ENCODE measurements at places on chromosomes 11 and 22.

GRCh38 chr11:59510941-59511589 lies at the start of gene OR4D9:
OR4D9 (plus strand) TSS chr11:59511539; CDS start chr11:59514913, 3,374 bp downstream.
- no peak for DNase-seq

- DNase-seq = peak; percentile 89
These were observed 19.1 kb downstream of the SYT13 start for GRCh38 chr11:45267052-45267451.

- peak; percentile 69 for DNase-seq
These were observed 53.0 kb downstream of the SIK3 start for GRCh38 chr11:117045196-117045595.

DNA sequence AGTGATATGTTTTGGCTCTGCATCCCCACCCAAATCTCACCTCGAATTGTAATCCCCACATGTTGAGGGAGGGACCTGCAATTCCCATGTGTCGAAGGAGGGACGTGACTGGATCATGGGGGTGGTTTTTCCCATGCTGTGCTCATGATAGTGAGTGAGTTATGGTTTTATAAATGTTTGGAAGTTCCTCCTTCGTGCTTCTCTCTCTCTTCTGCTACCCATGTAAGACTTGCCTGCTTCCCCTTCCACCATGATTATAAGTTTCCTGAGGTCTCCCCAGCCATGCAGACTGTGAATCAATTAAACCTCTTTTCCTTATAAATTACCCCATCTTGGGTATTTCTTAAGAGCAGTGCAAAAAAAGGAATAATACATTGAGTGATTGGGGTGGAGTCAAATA lies 7.3 kb upstream of the CEP295 start:
- no peak for DNase-seq

DNA sequence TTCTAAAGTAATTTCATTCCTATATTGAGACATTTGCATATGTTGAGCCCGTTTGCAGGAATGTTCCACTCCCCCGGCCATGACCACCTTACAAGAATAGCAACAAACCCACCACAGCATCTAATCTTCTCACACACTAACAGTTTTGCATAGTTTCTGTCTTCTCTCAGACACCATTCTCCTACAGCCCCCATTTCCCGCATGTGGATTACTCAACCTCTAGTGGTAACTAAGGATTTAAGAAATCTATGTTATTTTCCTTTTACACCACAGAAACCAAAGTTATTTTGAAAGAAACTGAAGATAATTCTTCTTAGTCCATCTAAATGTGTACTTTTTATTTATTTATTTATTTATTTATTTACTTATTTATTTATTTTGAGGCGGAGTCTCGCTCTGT lies 2.3 kb downstream of the MS4A4E start:
- no peak for DNase-seq

DNA sequence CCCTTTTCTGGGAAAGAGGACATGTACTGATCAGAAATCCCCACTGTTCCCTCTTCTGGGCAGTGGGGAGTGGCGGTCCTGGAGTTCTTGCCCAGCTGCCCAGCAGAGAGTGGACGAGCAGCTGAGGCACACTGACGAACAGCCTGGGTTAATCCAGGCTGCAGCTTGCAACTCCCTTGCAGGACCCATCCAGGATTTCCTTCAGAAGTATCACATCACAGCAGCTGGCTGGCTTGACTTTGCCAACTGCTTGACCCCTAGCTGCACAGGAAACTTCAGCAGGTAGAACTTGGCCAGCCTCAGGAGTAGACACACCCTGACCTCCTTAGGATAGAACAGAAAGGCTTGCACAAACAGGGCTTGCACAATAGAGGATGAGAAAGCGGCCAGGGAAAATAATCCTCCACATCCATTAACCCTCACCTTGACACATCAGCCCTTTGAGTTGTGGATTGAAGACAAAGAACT lies 27.9 kb upstream of the FZD4 start:
- no peak for DNase-seq

GRCh38 chr11:123580557-123581275 lies 73.7 kb downstream of the SCN3B start:
- DNase-seq = peak; percentile 75

- DNase-seq = no peak
These were observed 2.1 kb downstream of the CD3D start for GRCh38 chr11:118340449-118340848.

GRCh38 chr22:26585104-26585790 lies 4.7 kb downstream of the TPST2 start:
- no peak for DNase-seq

DNA sequence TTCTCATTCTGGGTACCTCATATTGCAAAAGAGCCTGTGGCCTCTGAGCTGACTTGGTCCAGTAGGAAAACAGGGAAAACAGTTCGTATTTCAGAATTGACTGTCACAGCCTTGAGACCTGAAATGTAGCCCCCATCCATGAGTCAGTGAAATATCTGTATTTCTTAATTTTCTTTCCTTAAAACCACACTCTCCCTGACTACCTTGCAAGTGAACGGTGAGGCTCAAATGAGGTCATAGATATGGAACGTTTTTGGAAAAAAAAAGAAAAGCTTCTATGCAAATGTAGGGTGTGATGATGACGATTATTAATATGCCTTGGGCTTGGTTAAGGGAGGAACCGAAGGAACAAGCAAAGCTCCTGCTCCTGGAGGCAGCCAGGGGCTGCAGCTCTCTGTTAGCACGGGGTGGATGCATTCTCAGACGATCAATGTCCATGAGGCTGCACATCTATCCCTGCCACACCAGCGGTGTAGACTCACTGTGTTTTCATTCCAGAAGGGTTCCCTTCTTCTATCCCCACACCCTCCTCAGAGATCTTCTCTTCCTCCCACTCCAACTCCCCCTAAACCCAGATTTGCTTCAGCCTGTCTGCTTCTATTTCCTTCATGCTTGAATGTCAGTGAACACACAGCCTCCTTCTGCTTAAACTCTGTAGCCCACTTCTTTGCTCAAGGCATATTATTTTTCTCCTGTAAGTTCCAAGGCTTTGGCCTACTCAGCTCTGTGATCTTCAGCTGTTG lies 29.2 kb upstream of the SCN3B start:
- no peak for DNase-seq

GRCh38 chr11:45423475-45424120 lies 137.5 kb upstream of the SYT13 start:
- DNase-seq = no peak

- DNase-seq = no peak
These were observed 166.8 kb downstream of the MYO18B start for GRCh38 chr22:25908755-25909154.

DNA sequence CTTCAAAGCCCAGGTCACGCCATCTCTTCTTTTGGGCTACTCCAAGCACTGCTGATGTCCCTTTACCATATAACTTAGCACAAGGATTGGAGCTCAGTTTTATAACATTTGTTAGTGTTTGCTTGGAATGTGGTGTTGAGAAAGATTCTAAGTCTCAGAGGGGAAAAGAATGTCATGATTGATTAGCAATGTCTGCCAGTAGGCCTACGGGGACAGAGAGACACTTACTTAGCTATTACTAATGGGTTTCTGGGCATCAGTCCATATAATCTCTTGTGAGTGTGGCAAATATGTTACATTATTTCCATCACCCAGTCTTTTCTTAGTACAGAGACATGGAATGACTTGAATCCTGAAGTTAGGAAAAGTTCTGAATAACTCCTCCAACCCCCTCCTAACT lies 75.4 kb upstream of the FSHB start:
- no peak for DNase-seq

DNA sequence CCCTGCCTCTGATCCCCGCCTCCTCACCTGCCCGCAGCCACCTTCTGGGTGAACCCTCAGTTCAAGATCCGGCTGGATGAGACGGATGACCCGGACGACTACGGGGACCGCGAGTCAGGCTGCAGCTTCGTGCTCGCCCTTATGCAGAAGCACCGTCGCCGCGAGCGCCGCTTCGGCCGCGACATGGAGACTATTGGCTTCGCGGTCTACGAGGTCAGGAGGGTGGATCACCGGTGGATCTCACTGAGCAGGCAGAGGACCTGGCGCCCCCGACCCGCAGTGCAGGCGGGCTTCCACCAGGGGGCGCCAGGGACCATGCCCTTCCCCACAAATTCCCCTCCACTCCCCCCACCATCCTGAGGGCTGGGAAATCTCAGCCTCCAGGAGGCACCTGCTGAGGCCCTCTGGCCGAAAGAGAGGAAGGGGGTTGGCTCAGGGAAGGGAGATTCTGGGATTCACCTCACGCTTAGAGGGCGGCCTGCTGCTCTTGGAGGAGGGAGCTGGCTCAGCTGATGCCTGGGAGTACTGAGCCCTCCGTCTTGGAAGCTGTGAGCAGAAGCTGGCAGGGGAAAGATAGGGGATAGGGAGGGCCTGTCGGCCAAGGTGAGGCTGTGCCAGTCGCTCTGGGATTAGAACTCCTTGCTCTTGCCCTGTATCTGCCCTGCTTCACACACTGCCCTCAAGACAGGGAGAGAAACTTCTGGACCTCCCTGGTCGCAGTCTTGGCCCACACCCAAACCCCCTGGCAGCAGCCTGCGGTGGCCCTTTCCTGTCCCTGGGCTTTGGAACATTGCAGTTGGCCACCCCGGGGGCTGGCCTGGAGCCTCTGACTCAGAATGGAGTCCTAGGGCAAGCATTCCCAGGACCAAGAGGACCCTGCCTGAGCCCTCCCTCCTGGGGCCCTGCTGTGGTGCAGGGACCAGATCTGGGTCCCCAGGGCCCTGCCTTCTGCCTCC lies 23.2 kb downstream of the CAPN1 start:
- DNase-seq = no peak

- no peak for DNase-seq
These were observed 137.8 kb downstream of the CEP164 start for GRCh38 chr11:117465236-117465997.

DNA sequence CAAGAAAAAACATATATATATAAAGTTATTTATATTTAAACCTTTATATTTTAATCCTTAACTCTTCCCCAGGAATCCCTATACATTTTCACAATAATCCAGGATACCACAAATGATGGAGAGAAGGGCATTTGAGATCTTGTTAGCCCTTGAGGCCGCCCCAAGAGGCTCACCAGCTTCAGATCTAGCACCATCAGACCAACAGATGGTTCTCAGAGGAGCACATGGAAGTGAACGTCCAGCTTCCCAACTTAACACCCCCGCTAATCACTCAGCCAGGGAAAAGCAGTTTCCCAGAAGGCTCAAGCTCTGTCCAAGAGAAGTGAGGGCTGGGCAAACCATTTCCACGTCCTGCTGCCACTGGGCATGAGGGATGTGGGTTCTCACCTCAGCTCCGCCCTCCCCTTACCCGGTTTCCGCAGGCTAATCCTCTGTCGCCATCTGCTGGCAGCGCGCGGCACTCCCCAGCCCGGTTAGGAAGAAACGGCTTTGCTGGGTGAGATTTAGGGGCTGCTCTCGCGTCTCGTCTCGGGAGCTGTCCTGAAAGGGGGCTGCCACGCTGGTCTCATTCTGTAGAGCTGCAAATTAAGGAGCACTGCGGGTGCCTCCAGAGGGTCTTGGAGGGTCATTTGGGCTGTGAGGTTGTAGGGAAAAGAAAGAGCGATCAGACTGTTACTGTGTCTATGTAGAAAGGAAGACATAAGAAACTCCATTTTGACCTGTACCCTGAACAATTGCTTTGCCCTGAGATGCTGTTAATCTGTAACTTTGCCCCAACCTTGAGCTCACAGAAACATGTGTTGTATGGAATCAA lies 6.8 kb upstream of the FAM111A start:
- DNase-seq = peak; percentile 87

- DNase-seq = no peak
These were observed 46.9 kb upstream of the RTL6 start for GRCh38 chr22:44544816-44545433.

DNA sequence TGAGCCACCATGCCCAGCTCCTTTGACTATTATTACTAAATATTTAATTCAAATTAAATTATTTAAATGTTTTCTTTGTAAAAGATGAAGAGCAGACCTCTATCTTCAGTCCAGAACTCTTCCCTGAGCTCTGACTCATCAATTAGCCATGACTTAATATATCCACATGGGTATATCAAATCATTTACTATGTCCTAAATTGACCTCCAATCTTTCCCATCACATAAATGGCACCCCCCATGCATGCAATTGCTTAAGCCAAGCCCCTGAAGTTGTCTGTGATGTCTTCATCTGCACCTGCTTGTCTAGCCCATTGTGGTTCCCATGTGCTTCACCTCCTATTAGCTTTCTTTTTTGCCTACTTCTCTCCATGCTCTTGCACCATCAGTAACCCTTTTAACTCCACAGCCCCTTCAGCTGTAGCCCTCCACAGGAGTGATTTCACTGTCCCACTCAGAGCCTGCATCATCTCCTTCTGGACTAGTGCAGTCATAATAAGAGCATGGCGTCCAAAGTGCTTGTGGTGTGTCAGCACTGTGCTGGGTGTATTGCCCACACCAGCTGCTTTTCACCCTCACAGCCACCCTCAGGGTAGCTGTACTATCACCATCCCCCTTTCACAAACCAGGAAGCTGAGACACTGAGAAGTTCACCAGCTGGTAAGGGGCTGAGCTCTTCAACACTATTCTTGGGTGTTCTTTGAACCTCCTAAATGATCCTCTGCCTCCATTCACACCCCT lies 11.8 kb upstream of the THY1 start:
- DNase-seq = no peak

- no peak for DNase-seq
These were observed 45.6 kb downstream of the CD82 start for GRCh38 chr11:44611088-44611487.

DNA sequence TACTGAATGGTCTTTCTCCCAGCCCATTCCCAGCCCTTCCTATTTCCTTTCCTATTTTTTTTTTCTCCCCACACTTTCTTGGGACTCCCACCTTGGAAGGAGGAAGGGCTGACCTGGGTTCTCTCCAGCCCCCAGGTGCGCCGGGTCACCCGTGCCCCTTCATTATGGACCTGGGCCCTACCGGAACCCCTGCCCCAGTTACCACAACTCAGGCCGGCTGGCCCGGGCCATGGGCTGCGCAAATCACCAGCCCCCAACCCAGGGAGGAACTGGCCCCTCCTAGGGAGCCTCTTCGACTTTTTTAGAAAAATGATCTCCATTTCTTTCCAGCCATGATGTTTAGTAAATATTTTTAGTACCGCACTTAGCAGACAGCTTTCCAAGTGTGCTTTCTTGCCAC lies 62.2 kb downstream of the MORC2 start:
- DNase-seq = no peak

GRCh38 chr11:68002575-68002937 lies 1.3 kb downstream of the UNC93B1 start:
- DNase-seq = no peak

- DNase-seq = no peak
These were observed 642.6 kb upstream of the CCDC179 start for GRCh38 chr11:23502826-23503225.

DNA sequence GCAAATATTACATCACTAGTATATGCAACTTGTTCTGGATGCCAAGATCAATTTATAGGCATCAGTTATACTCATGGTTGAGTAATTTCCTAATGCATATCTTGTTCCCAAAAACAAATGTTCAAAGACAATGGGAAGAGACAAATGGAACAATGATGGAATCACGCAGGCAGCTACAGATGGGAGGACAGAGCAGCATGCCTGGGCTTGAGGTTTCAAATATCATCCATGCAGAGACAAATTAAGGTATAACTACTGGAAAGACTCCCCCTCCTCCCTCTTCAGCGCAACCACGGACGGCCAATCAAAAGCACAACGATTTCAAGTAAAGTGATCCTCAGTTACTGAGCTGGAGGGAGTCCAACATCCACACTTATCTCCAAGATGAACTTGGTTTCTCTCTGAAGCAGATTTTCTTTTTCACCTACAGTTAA lies 106.8 kb downstream of the CCDC83 start:
- DNase-seq = no peak

- DNase-seq = no peak
These were observed 51.8 kb downstream of the COMMD9 start for GRCh38 chr11:36237391-36237790.

- DNase-seq = no peak
These were observed 30.3 kb downstream of the PDGFB start for GRCh38 chr22:39214383-39215069.

- DNase-seq = no peak
These were observed 20.5 kb upstream of the EXPH5 start for GRCh38 chr11:108614086-108614485.
